ENCODE measurements at places on chromosomes 7 and 10.

GRCh38 chr7:94687810-94688209 is 31.9 kb upstream of the SGCE start:
- no peak for DNase-seq

- no peak for DNase-seq
Measured at GRCh38 chr7:128701062-128701785, 29.1 kb downstream of the GARIN1A start.

DNA sequence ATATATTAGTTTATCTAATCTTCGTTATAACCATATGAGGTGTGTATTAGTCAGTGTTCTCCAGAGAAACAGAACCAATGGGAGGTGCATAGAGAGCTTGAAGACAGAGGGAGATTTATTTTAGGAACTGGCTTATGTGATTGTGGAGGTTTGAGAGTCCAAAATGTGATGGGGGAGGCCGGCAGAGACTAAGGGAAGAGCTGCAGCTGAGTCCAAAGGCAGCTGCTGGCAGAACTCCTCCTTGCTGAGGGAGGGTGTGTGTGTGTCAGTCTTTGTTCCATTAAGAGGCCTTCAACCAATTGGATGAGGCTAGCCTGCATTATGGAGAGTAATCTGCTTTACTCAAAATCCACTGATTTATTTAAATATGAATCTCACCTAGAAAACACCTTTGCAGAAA is 165.1 kb downstream of the SH3PXD2A start:
- DNase-seq: no peak

DNA sequence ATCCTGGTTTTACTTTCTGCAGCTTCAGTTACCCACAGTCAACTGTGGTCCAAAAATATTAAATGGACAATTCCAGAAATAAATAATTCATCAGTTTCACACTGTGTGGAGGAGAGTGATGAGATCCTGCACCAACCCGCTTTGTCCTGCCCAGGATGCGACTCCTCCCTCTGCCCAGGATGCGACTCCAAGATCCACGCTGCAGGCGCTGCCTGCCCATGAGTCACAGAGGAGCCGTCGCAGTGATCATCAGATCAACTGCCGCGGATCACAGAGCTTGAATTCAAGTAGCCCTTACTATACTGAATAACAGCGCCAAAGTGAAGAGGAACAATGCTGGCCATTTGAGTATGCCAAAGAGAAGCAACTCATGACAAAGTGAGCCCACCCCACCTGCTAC is 61.5 kb downstream of the GRB10 start:
- DNase-seq: no peak

GRCh38 chr10:102759497-102760210 is 15.9 kb downstream of the WBP1L start:
- no peak for DNase-seq

DNA sequence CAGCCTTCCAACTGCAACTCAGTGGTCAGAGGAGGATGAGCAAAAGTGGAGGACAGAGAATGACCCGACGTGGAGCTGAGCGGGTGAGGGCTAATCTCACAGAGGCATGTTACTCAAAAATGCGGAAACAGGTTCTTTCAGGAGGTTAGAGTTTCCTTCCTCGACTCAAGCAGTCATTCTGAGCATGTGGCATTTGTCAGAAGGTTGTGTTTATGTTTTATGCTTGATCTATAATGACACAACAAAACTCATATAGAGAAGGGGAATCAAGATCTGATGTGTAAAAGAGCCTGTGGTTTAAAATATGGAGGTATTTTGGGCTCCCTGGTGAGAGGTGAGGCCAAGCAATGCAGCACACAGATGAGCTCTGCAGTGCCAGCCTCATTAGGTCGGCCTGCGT is 311.4 kb downstream of the ADARB2 start:
- no peak for DNase-seq

DNA sequence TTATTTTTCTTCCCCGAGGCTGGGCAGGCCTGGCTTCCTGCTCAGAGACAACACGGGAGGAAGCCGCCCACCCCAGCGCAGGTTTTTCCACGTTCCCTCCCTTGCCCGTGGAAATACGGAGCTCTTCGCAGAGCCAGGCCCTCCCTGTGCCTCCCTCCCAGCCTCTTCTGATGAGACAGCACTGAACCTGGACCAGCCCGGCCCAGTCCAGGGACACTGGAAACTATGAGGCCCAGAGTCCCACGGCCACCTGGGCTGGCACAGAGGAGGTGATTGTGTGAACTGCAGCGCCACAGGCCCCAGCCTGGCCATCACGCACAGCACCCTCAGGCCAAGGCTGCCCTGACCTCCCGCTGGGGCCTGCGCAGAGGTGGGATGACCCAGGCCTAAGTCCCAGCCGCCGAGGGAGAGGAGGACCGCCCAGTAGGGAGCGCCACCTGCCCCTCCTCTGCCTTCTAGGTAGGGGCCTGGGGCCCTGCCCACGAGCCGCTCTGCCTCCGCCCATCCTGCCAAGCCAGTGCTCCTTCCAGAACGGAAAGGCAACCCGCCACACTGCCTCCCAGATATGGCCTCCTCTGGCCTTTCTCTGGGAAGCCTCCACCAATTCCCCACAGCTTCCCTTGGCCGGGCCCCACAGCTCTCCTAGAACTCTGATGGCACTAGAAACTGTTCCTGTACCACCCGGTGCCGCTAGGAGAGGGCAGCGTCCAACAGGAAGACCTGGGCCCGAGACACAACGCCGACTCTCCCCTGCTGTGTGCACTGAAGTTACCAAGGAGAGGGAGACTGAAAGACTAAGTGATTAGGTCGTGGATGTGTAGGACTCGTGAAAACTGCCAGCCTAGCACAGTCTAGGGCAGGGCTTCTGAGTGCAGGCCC is 57.2 kb downstream of the PROSER2 start:
- no peak for DNase-seq

GRCh38 chr10:115525141-115525540 is 432.0 kb downstream of the ATRNL1 start:
- DNase-seq: no peak

DNA sequence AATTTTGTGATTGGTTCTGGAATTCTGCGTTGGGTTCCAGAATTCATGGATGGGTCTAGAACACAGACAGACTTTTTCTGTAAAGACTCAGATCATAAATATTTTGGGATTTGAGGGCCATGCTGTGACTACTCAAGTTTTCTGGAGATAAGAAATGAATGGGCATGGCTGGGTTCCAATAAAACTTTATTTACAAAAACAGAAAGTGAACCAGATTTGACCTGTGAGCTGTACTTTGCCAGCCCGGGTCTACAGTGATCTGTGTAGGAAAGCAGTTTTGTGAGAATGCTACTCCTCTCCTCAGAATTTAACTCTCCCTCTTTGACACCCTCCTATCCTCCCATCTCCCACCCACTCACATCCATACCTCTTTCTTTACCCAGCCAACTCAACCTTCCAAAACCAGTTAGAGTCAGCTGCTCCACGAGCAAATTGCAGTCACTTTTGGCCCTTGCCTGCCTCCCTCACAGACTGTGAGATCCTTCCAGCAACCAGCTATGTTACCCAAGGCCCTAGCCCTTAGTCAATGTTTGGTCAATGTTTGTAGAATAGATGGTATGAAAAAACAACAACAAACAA is 312.8 kb upstream of the ZMIZ1 start:
- no peak for DNase-seq

GRCh38 chr7:8212638-8213037 is 49.3 kb downstream of the ICA1 start:
- DNase-seq: no peak

DNA sequence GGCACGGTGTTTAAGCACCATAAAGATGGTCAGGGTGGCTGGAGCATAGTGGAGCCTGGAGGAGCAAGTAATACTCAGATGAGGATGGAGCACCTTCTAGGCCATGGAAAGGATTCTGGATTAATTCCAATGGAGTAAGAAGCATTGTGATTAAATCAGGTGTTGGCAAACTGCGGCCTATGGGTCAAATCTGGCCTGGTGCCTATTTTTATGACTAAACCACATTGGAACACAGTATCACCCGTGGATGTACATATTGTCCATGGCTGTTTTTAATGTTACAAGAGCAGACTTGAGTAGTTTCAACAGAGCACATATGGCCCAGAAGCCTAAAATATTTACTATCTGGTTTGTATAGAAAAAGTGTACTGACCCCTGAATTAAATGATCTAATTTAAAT is 49.9 kb upstream of the TMEM248 start:
- DNase-seq: no peak

- DNase-seq: no peak
Measured at GRCh38 chr7:149883452-149883861, 9.7 kb downstream of the ATP6V0E2 start.

GRCh38 chr10:49601857-49602256 is 8.3 kb upstream of the SLC18A3 start:
- DNase-seq: no peak

GRCh38 chr7:113367041-113367586 is 248.8 kb upstream of the SMIM30 start:
- DNase-seq: no peak

DNA sequence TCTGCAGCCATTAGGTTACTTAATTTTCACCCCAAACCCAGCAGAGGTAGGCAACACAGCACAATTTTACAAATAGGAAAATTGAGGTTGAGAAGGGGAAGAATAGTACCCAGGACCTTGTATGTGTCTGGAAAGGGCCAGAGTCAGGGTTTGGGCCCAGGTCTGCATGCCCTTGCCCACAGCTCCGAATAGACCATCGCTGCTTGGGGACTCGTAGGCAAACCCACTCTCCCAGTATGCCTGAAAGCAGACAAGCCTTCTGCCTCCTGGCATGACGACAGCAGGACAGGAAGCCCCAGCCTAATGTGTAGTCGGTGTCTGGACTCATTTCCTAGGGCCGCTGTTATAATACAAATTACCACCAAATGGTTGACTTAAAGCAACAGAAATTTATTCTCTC is 91.7 kb downstream of the GPR26 start:
- no peak for DNase-seq

DNA sequence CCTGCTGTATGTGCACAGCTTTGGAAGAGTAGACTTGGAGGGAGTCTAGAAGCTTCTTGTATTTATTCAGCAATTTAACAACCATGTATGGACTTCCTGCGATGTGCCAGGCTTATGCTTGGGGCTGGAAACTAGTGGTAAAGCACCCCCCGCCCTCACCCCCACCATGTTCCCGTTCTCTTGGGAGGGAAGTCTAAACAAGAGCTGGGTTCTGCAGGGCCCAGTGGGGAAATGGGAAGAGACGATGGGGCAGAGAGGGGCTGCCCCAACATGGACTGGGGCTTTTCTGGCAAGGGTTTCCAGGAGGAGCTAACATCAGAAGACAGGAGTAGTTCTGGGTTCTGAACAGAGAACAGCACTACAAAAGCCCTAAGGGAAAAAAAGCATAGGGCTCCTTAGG is 8.0 kb downstream of the RASSF4 start:
- DNase-seq: no peak

DNA sequence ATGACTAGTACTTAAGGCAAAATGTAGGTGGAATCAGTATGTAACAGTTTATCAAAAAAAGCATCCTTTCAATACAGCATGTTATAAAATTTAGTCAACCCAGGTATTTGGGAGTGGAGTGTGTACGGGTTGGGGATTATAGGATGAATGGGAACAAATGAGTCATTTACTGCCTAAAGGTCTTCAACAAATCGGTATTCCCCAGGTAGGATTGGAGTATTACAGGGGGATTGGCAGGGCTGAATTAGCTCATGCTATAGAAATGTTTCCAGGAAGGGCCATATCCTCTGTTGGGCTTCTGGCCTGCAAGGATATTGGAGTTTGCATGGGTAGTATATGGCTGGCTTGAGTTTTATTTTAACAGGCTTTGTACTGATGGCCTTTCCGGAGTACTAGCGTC is 723.7 kb downstream of the SORCS1 start:
- DNase-seq: no peak

DNA sequence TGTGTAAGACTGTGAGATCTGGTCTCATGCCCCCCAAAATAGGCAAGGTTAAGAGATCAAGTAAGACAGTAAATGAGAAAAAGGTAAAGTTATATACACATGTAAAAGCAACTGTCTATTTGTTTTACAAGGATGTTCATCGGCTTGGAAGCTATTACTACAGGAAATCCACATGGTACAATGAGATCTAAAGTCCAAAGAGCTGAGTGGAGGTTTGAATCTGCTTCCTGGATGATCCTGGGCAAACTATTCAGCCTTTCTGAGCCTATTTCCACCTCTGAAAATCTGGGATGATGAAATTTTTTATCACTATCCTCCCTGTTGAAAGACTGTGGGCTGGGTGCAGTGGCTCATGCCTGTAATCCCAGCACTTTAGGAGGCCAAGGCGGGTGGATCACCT is 123.0 kb downstream of the IDE start:
- DNase-seq: no peak

- no peak for DNase-seq
Measured at GRCh38 chr10:17007418-17007770, 122.2 kb downstream of the CUBN start.

- DNase-seq: no peak
Measured at GRCh38 chr10:98474628-98475027, 27.9 kb upstream of the HPS1 start.

- no peak for DNase-seq
Measured at GRCh38 chr7:29156907-29157452, 10.6 kb upstream of the CPVL start.

DNA sequence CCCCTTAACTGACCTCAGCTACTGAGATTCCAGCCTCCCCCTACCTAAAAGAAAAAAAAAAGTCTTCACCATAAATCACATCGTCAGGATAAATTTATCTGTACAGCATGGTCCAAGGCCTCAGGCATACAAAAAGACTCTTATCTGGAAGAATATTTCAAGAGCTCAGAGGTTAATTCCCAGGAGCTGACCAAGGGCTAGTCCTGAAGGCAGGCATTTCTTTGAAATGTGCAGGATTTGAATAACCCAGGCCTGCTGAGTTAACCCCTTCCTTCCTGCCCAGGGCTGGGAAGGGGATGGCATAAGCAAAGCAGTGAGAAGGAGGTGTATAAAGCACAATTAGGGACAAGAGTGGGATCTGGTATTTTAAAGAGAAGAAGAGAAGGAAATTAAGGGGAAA is 111.2 kb downstream of the RNLS start:
- DNase-seq: no peak

DNA sequence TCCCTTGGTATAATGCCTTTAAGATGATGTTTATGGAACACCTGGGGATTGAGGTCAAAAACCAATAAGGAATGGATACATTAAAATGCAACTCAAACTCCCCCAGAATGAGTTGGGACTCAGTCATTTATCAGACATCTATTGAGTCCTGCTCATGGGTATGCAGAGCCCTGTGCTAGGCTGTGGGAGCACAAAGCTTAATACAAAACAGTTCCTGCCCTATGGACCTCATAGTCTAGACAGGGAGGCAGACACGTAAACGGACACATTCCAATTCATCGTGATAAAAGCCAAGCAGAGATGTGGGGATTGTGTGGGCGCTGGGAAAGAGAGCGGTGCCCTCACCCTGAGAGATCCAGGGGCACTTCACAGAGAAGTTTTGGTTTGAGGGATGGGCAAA is 181.7 kb downstream of the PTEN start:
- DNase-seq: no peak

DNA sequence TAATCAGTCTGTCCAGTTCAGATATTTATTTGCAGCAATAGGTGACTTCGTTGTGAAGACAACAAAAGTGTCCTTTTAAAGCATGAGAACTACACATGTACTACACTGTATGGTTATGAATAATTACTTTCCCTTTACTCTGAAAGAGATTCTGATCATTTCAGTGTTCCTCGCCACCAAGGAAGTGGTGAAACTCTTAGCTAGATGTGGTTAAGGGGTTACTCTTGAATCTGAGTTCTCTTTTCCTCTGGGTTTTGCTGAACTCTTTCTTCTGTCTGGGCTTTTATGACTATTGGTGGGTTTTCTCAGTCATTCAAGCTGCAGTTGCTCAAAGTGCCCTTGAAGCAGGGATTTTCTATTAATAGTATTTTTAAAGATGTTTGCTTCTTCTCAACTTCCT is 127.9 kb upstream of the SEM1 start:
- no peak for DNase-seq

GRCh38 chr7:106471021-106471420 is 186.2 kb upstream of the NAMPT start:
- DNase-seq: no peak

GRCh38 chr10:7585228-7585627 is 81.5 kb downstream of the ITIH5 start:
- DNase-seq: no peak

All from stimulated activated CD4-positive, alpha-beta T cell treated with anti-CD3 and anti-CD28 coated beads, Interleukin-2, amount 100 ng/mL, for 48 hours (primary cell).